ENCODE measurements at places on chromosomes 5 and 9. TPM values are rescaled to one million over a fixed set of nuclear protein-coding genes. Genes with fewer than 3 reads are reported as not detected.

IL9 gene
- total RNA-seq: not detected

- no peak for DNase-seq
These were observed 107.9 kb upstream of the GRAMD2B start for GRCh38 chr5:126315341-126315740.

GRCh38 chr9:69173891-69174615, at the start of gene TJP2:
Gene TJP2 (plus strand): TSS chr9:69174277. CDS start chr9:69174373, 96 bp downstream.
- DNase-seq: peak; percentile 64

PFN3 gene
- not detected for total RNA-seq

DNA sequence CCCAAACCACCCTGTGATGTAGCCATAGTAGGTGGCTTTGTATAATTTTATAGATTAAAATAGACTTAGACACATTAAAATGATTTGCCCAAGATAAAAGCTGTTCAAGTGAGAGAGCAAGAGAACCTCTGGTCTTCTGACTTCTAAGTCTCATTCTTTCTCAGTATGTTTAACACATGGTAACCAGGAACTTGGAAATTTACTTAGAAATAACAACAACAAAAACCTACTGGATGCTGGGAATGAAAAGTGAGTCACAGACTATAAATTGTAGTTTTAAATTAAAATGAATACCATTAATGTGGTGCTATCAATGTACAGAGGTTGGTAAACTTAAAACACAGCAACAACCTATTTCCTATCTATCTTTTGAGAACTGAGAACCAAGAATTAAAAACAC, 30.4 kb downstream of the HMGCR start:
- DNase-seq: peak; percentile 32

SLC6A19 gene
- total RNA-seq: not detected

DNA sequence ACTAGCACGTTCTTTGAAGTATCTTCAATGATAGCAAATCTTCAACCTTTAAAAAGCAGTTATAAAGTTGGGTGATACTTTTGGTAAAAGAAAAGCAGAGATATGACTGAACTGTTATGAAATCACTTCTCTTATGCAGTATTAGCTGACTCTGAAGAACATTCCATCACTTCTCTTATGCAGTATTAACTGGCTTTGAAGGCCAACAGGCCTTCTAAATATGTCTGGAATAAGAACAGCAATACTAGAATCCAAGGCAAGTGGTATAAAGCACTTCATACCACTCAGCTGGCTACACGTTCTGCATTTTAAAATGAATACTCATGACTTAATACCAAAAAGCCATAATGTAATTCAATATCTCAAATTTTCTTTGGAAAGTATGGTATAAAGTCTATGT, 17.3 kb downstream of the SKIC3 start:
- no peak for DNase-seq

DNA sequence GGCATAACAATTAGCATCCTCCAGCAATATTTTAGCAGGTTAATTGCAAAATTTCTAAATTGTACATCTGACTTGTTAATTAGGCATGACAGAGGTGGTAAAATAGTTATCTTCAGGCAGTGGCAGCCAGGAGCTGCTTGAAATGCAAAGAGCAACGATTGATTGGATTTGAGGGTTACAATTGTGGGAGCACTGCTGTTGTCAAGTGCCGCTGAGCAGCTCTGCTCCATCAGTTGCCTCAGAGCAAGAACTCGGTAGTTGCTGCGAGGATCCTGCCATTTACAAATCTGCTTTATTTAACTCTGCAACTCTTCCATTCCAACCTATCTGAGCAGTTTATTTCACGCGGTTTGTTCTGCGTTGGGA, 12.6 kb downstream of the PBX3 start:
- peak; percentile 27 for DNase-seq

DNA sequence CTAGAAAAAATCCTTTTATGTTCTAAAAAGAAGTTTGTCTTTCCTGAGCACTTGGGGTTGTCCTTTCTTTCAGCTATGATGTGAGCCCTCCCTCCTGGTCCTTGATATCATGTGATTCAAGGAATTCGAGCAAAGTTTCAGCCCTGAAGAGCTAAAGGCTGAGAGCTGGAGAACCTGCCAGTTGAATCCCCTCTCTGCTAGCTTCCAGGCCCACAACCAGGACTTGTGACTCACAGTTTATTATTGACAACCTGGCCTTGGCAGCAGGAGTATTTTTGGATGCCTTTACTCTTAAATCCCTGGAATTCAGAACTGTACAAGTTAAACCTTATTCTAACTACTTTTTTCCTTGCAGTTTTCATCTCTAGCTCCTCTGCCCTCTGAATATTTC, 182.8 kb downstream of the SPOCK1 start:
- no peak for DNase-seq

GRCh38 chr9:124590889-124591641, 83.9 kb upstream of the NR5A1 start:
- DNase-seq: no peak

- no peak for DNase-seq
These were observed 138.7 kb downstream of the AUH start for GRCh38 chr9:91223000-91223399.

HTR4 gene
- not detected for total RNA-seq

GRCh38 chr9:89843591-89843990, 238.8 kb downstream of the GADD45G start:
- no peak for DNase-seq

- no peak for DNase-seq
These were observed 483.7 kb downstream of the ENC1 start for GRCh38 chr5:74156728-74157383.

GRCh38 chr9:1429297-1429696, 379.1 kb downstream of the DMRT2 start:
- DNase-seq: no peak

GRCh38 chr9:17627641-17628040, 48.8 kb downstream of the SH3GL2 start:
- no peak for DNase-seq

DNA sequence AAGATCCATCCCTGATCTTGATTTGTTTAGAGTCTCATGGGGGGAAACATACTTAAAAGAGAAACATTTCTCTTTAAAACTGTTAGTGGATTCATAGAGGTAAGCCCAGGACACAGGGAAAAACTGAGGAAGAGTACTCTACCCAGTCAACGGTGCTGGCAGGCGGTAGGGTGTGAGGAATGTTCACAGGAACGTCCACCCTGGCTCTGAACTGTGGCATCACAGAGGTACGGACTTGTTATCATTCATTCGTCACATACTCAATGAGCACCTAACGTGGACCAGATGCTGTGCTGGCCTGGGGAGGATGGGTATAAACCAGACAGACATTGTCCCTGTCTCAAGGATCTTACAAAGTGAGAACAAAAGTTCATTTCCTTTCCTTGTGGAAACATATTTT, 18.8 kb upstream of the PPARGC1B start:
- DNase-seq: no peak
